COR-L47 (cell line): ENCODE measurements at places on chromosomes 12 and 14.

GRCh38 chr12:117845271-117845904 is 123.4 kb downstream of the KSR2 start:
- no peak for DNase-seq

- no peak for DNase-seq
Measured at GRCh38 chr14:98144964-98145363, 1127.0 kb downstream of the BCL11B start.

GRCh38 chr12:79766705-79767464 is 76.1 kb upstream of the PAWR start:
- no peak for DNase-seq

DNA sequence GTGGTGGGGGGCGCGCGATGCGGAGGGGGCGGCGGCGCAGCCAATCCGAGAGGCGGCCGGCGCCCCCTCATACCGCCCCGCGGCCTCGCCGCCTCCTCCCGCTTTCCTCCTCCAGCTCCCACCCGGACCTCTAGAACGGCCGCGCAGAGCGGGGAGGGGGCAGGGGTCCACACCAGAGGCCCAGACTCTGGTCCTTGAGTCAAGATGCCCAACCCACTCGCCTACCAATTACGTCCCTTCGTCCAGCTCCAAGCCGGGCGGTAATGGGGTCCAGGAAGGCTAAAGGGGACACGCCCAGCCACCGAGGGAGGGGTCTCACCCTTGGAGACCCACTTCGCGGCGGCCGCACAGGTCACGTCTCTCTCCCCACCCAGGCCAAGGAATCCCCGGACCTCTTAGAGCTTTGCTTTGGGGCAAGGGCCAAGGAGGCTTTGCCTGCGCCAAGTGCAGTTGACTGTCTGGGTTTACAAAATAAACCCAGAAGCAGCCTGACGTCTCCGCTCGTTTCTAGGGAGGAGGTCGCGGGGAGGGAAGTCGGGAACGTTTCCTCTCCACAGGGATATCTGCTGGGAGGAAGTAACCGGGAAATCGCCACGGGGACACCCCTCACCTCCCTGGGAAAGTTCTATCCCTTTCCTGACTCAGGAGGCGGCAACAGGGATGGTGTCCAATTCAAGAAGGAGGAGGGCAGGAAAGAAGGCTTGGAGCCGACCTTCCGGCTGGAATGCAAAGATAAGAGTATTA is 394 bp upstream of the AMIGO2 start:
- no peak for DNase-seq
